Stimulated activated CD4-positive, alpha-beta T cell treated with anti-CD3 and anti-CD28 coated beads, Interleukin-1b, Interleukin-23, amount 100 ng/mL, for 1 hour (primary cell): ENCODE measurements at places on chromosomes 6 and 20.

- DNase-seq = no peak
Observed at GRCh38 chr6:42047213-42047590, 3.1 kb upstream of the TAF8 start.

GRCh38 chr6:137904822-137905617 lies 38.0 kb downstream of the TNFAIP3 start:
- DNase-seq = no peak

DNA sequence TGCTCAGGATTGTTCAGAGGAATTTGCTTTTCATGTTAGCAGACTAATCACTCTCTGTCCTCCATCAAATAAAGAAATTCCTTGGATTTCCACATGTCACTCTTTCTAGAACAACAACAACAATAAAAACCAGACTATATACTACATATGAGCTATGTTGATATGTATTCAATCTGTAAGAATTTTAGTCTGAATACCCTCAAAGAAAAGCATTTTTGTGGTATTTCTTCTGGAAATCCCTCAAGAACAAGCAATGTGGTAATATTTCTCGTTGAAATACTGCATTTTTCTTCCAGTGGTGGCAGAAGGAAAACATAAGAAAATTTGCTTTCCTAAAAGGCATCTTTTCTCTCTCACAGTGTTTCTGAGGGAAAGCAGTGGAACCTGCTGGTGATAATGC lies 312.6 kb upstream of the RSPO3 start:
- no peak for DNase-seq

DNA sequence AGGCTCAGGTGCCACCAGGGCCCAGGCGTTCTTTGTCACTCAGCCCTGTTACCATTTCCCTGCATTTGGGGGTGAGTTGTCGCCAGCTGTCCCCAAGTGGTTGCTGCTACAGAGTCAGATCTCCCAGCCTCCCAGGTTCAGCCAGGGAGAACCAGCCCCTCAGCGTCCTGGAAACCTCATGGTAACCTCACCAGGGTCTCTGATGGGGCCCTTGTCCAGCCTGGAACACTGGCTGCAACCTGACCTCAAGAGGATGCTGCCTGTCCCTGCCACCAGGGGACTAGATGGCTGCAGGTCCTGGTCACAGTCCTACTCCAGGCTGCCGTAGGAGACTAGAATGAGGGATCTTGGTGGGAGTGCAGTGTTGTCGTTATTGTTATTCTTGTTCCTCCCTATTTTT lies 228.3 kb upstream of the PDE10A start:
- no peak for DNase-seq

DNA sequence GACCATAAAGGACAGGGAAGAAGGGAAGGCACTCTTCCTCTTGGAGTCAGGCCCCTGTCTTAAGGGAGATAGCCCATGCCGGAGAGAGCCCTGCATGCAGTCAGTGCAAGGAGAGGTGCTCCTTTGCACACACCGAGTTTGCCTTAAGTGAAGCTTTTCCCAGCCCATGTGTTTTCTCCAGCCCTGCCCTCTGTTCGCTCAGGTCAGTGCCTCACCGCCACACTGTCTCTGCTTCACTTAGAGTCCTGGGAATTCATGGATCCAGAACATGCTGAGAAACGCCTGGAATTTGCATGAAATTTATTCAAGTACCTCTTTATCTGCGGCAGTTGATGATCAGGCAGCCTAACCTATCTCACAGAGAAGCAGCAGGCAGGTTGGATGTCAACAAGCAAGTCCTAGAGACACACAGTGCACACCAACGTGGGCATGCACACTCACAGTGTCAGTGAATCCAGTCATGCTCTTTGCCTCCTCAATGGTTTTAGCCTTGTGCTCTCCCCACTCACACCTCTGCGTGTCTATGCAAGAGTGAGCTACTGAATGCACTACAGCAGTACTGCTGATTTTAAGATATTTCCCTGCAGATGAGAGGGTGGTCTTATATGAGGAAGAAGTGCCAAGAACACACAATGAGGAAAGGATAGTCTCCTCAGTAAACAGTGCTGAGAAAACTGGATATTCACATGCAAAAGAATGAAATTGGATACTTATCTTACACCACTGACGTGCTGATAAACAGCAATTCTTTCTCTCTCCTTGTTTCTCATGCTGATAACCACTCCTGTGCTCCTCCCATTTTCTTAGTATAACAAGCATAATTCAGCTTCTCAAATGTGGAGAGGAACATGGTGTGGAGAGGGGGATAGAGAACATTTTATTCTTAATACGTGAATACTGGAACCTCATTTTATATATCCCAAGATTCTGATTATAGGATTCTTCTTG lies 295.1 kb upstream of the CDYL start:
- DNase-seq = no peak

- no peak for DNase-seq
Observed at GRCh38 chr6:139588734-139589593, 214.5 kb upstream of the CITED2 start.

DNA sequence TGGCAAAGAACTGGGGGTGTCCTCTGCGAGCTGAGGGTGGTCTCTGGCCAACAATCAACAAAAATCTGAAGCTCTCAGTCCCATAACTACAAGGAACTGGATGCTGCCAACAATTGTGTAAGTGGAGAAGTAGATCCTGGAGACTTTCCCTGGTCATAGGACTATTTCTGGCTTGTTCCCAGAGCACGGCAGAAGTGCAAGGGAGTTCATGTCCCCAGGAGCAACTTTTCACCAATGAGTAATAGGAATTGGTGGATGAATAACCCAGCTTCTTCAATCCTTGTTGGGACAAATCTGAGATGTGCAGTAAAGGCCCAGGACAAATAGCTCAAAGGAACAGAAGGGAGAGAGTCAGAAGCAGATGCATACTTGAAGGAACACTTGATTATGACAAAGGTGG lies 95.5 kb downstream of the QRSL1 start:
- no peak for DNase-seq

DNA sequence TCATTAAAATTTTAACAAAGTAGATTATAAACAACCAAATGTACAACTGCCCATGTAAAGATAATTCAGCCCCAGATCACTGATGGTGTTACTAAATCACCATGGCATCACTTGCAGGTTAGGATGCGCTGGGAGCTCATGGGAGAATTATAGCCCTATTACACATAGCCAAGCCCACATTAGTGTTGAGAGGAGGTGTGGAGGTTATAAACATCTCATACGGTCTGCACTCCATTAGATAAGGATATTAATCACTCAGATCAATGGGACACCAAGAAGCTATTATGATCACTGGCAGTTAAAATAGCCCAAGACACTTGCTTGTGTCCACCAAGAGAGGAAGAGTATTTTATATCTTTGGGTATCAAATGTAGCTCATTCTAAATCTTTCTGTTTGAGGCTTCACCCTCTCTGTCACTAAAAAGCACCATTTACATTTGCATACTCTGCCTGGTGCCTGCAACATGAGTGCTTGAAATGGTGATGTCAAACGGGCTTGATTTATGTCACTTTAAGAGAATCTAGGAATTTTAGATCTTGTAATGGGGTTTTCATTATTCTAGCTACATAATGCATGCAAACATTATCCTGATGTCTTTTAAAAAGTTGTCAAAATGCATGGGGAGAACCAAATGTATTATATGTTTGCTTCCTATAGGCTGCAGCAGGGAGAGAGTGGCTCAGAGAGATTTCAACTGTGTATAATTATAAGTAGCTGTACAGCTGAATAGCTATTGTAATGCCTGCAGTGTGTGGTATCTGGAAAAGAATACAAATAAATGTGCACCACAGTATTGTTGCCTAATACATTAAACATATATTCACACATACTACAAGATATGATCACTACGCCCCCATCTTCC lies 654.1 kb upstream of the MARCKS start:
- no peak for DNase-seq

DNA sequence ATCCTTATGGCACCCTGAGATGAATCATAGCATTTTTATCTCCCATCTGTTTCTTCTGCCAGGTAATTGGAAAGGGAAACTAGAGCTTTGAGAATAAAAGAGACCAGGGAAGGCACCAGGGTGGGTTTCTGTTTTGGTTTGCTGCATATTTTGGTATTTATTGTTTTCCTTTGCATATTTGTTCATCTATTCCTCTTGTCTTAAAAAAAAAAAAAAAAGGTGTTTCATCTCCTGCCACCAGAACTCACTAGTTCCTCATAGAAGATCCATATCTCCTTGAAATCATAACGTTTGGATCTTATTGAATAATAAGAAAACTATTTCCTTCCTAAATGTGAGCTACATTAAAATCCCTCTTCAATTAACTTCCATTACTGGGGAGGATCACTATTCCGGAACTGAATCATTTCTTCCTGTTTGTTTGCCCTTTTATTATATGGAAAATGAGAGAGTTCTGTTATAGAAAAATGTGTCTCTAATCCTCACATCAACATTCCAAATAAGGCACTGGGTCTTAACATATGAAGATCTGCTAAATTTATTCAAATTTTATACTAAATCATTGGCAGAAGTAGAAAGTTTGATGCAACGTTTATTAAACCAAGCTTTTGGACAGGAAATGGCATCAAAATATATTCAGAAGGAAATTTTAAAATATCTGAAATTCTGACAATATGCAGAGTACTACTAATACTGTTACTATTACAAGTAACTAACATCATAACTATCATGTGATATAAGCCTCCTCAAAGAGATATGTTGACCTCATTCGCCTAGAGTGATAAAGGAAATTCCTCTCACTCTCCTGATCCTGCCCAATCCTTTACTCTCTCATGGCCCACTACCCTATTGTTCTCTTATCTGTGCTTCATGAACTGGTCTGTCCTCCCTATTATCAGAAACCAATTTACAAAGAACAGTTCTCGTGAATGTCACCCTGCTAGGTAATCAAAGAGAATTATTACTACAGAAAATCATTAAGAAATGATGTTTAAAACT lies 229.4 kb upstream of the RSPO3 start:
- no peak for DNase-seq

DNA sequence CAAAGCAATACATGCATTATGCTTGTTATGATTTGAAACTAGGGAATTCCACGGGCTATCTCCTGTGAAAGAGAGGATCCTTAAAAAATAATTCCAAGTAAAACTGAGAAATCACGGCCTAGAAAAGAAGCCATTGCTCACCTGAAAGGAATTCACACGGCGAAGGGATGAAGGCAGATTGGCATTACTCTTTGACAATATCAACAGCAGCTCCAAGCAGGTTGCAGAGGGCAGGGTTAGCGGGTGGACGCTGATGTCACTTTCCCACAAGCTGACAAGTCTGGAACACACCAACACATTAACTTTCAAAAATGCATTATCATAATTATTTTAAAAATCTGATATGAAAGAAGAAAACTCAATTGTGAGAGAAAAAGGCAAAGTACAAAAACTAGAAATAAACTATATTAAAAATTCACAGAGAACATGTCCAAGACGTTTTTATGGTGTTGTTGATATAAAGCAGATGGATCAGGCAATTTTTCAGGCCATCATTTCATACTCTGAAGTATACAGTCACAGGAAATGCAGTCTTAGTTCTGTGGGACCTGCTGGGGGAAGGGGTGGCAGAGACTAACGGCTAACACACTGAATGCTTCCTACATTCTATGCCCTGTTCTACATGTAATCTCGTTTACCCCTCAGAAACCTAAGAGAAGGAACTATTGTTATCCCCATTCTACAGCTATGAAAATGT lies 108.3 kb downstream of the UBE3D start:
- no peak for DNase-seq

DNA sequence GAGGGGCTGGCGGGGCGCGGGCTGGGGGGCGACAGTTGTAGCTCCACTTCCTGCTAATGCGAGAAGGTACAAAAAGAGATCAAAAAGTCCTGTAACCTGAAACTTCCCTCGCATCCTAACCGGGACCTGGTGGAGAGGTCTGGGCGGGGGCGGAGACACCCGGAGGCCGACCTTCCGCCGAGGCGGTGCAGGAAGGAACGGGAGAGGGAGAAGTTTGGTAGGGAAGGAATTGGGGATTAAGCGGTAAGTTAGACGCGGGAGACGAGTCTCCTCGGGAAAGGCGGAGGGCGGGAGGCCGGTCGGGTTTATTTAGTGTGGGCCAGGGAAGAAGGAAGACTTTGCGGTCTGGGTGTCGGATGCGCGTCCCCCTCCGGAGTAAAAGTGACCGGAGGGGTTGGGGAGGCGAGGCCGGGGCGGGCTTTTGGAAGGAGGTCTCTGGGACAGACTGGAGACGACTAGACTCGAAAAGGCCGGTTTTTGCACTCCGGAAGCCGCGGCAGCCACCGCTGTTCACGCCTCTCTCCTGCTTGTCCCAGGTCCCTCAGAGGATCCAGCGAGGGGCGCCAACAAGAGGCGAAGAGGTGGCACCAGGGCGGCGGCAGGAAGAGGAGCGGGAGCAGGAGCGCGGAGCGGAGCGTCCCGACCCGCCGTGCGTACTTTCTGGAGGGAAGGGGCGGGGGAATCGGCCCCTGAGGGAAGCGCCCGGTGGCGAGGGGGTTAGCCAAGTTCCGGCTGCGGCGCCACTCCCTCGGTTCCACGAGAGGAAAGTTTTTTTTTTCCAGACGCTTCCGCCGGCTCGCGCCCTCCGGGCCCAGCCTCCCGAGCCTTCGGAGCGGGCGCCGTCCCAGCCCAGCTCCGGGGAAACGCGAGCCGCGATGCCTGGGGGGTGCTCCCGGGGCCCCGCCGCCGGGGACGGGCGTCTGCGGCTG lies 734 bp downstream of the TPBG start:
- no peak for DNase-seq

DNA sequence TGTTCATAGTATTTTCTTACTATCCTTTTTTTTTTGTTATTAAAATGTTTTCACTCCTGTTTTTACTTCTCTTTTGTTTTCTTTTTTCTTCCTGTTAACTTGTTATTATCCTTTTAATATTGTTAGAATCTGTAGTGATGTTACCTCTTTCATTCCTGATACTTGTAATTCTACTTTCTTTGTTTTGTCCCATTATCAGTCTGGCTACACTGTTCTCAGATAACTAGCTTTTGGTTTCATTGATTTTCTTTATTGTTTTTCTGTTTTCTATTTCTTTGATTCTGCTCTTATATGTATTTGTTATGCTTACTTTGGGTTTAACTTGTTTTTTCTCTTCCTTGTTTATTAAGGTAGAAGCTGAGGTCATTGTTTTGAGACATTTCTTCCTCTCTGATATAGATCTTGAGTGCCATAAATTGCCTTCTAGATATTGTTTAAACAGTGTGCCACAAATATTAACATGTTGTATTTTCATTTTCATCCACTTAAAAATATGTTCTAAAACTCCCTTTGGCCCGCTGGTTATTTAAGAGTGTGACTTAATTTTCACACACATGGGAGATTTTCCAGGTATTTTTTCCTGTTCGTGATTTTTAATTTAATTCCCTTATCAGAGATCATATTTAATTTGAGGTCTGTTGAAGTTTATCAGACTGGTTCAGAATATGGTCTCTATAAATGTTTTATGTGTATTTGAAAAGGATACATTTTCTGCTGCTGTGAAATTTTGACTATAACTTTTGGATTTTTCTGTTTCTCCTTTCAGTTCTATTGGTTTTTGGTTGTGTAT lies 6.7 kb downstream of the XRN2 start:
- no peak for DNase-seq

DNA sequence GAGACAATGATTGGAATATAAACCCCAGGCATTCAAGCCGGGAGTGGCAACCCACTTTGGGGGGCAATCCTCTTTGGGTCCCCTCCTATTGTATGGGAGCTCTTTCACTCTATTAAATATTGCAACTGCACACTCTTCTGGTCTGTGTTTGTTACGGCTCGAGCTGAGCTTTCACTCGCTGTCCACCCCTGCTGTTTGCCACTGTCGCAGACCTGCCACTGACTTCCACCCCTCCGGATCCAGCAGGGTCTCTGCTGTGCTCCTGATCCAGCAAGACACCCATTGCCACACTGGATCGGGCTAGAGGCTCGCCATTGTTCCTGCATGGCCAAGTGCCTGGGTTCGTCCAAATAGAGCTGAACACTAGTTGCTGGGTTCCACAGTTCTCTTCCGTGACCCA lies 222.8 kb upstream of the MANEA start:
- no peak for DNase-seq
